ENCODE measurements at places on chromosomes 13 and 19. TPM values are rescaled to one million over a fixed set of nuclear protein-coding genes. Genes with fewer than 3 reads are reported as not detected.

Gene DUXA
- total RNA-seq = not detected

Gene PBX4
- total RNA-seq = 0.65 TPM

Gene MAP4K1
- total RNA-seq = 13.2 TPM

DNA sequence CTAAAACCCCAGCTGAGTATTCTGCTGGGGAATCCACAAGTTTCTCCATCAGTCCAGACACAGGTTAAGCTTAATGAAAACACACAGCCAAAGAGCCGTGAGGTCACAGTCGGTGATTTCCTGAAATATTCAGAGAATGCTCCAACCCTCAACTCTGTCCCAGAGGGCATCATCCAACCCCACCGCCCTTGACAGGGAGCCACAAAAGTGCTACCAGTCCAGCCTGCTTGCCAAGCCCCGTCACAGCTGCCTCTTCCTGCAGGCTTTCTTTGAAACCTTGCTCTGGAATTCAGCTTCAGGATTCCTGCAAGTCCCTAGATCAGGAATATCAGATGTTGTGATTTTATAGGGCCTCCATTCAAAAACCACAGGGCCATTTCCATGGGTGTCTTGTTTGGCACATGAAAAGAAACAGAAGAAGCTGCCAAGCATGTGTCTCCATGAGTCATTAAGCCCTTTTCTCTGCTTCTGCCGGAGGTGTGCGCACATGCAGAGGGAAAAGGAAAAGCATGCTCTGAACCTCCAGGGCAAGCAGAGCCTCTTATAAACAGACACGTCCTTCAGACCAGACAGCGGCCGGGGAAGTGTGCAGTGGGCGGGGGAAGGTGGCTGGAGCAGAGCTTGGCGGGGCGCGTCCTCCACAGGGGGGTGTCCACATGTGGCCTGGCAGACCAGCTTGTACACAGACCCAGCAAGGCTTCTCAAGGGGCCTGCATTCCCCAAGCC lies 164.7 kb downstream of the KATNAL1 start:
- DNase-seq = no peak

Data from aorta (tissue), 5 donors.